Activated CD4-positive, alpha-beta memory T cell treated with anti-CD3 and anti-CD28 coated beads for 36 hours (primary cell): ENCODE measurements at places on chromosomes 16 and 17.

- H3K4me3 ChIP-seq, result no peak overlapping the region
- no peaks in the 10 kb centered on the region for H3K27me3 ChIP-seq
- H3K4me1 ChIP-seq, result no peaks in the 10 kb centered on the region
- no peak for DNase-seq
- H3K36me3 ChIP-seq, result peaks cover 10% of the 10 kb centered on the region
- no peak overlapping the region for H3K27ac ChIP-seq
Measured at GRCh38 chr16:88066234-88066633, 115.0 kb downstream of the BANP start.

DNA sequence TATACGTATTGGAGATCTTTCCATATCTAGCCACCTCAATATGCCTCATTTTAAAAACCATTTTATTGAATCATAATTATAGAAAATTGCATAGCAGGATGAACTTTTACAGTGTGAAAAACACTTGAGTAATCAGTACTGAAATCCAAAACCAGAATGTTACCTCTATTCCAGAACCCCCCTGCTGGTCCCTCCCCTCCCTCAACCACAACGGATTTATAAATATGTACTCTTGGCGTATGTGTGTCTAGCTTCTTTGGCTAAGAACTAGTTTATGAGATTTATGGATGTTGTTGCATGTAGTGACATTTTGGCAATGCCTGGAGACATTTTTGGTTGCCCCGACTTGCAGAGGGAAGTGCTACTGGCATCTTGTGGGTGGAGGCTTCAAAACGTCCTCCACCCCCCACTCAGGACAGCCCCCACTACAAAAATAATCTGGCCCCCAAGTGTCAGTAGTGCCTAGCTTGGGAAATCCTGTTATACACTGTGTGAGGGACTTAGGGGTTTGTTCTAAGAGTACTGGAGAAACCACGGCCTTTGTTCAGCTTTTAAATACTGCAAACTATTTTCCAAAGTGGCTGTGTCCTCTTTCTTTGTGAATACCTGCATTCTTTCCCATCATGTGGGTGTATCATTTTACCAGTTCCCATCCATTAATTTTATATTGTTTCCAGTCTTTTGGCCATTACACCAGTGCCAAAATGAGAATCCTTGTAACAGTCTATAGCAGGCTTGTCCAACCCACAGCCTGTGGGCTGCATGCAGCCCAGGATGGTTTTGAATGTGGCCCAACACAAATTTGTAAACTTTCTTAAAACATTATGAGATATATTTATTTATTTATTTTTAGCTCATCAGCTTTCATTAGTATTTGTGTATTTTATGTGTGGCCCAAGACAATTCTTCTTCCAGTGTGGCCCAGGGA is 23.7 kb downstream of the ITPRIPL2 start:
- no peak overlapping the region for H3K27ac ChIP-seq
- peaks cover 8% of the 10 kb centered on the region for H3K27me3 ChIP-seq
- no peak for DNase-seq
- H3K4me1 ChIP-seq, result no peaks in the 10 kb centered on the region

- no peak overlapping the region for H3K27ac ChIP-seq
- H3K36me3 ChIP-seq, result no peaks in the 10 kb centered on the region
- H3K4me3 ChIP-seq, result no peak overlapping the region
- H3K27me3 ChIP-seq, result no peaks in the 10 kb centered on the region
- DNase-seq, result no peak
Measured at GRCh38 chr17:73588891-73589290, 55.4 kb downstream of the SDK2 start.

GRCh38 chr17:1227917-1228780 is 42.1 kb upstream of the BHLHA9 start:
- no peak overlapping the region for H3K27ac ChIP-seq
- DNase-seq, result peak; percentile 16
- H3K27me3 ChIP-seq, result peaks cover 42% of the 10 kb centered on the region
- H3K4me1 ChIP-seq, result peaks cover 15% of the 10 kb centered on the region

DNA sequence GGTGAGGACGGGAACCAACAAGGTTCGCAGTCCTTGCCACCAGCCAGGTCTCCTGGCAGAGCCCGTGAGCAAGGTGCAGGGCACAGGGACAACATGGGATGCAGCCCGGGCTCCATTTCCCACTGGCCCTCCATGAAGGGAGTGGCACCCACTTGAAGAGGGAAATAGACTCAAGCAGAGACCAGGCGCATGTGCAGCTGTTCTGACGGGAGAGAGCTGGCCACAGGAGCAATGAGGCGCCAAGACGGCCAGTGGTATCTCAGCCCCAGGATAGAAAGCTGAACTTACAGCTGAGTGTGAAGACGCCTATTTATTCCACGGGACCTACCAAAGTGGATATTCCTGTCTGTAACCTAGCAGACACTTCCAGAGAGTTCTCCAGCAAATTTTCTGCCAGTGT is 8.2 kb upstream of the FOXJ1 start:
- no peak for DNase-seq
- H3K4me1 ChIP-seq, result peaks cover 56% of the 10 kb centered on the region
- no peak overlapping the region for H3K4me3 ChIP-seq
